ENCODE measurements at places on chromosomes 6 and 20.

DNA sequence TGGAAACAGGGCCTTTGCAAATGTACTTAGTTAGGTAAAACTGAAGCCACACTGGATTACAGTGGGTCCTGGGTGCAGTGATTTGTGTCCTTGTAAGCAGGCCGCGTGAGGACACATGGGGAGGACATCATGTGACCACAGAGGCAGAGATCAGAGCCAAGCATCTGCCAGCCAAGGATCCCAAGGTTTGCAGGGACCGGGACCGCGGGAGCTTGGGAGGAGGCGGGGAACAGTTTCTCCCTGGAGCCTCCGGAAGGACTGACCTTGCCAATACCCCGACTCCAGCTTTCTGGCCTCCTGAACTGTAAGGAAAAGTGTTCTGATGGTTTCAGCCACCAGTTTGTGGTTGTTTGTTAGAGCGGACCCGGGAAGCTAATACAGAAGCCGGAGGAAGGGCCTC is 500.9 kb downstream of the PREX1 start:
- DNase-seq = no peak

GRCh38 chr6:165986311-165986913 is 181.2 kb downstream of the TBXT start:
- no peak for DNase-seq

- DNase-seq = no peak
Observed at GRCh38 chr6:144219056-144219685, 66.0 kb upstream of the UTRN start.

- no peak for DNase-seq
Observed at GRCh38 chr20:21352703-21353102, 44.6 kb downstream of the NKX2-4 start.

DNA sequence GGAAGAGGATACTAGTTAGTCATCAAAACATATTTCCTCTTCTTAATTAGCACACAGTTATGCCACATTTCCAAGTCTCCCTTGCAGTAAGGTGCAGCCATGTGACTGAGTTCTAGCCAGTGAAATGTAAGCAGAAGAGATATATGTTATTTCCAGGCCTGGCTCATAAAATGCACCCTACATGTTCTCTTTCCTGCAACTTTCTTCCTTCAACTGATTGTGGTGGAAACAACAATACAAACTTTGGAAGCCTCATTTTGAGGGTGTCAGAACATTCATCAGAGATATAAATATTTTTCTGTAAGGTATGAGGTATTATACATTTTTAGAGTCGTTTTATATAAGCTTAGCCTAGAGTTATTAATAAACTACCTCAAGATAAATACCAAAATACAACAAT is 110.9 kb upstream of the PDE7B start:
- no peak for DNase-seq

GRCh38 chr20:24909086-24909780 is 39.8 kb upstream of the CST7 start:
- DNase-seq = no peak
